Hematopoietic multipotent progenitor cell (in vitro differentiated cells): ENCODE measurements at places on chromosomes 12 and 14.

GRCh38 chr12:117450209-117450608, 88.8 kb upstream of the NOS1 start:
- DNase-seq = no peak

DNA sequence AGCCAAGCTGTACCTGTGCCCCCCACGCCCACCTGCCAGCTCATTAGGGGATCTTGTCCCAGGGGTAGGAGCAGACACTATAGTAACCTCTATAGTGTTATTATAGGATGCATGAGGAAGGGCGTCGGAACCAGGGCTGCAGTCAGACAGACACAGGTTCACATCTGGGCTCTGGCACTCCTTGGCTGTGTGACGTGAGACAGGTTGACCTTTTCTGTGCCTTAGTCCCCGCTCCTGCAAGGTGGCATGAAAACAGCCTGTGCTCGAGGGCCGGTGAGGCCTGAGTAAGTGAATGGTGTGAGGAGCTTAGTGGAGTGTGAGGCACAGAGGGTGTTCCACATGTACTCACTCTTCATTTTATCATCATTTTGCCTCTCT, 19.0 kb downstream of the ASB2 start:
- no peak for DNase-seq

GRCh38 chr12:8946733-8947132, 2.7 kb downstream of the M6PR start:
- DNase-seq = no peak

DNA sequence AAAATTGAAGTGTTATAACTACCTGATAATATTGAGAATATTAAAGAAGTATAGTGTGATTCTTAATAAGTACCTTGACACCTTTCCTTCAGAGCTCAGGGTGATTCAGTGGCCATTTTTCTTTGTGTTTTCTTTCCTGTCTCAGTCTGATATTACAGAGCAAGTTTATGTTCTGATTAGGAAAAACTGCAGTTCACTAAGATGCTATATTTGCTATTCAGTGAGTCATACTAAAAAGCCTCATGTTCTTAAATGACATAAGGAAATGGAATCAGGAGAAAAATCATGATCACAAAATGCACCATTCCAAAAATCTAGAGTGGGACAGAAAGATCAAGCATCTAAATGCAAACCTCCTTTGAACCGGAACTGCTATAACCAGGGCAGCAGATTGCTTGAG, 390.6 kb upstream of the ATP2B1 start:
- no peak for DNase-seq
